Right ventricle myocardium superior (tissue), 1 donor: ENCODE measurements at places on chromosomes 6 and 20. TPM values are rescaled to one million over a fixed set of nuclear protein-coding genes. Genes with fewer than 3 reads are reported as not detected.

DEFB132 gene
- total RNA-seq = not detected

NRSN2 gene
- total RNA-seq = 14.5 TPM

TNNC2 gene
- 0.43 TPM for total RNA-seq

MED20 gene
- total RNA-seq = 19.8 TPM

CLDN20 gene
- total RNA-seq = not detected

FOXC1 gene
- total RNA-seq = 3.5 TPM

TASP1 gene
- total RNA-seq = 4.7 TPM

NRM gene
- 3.2 TPM for total RNA-seq

SEL1L2 gene
- total RNA-seq = 0.43 TPM

DNA sequence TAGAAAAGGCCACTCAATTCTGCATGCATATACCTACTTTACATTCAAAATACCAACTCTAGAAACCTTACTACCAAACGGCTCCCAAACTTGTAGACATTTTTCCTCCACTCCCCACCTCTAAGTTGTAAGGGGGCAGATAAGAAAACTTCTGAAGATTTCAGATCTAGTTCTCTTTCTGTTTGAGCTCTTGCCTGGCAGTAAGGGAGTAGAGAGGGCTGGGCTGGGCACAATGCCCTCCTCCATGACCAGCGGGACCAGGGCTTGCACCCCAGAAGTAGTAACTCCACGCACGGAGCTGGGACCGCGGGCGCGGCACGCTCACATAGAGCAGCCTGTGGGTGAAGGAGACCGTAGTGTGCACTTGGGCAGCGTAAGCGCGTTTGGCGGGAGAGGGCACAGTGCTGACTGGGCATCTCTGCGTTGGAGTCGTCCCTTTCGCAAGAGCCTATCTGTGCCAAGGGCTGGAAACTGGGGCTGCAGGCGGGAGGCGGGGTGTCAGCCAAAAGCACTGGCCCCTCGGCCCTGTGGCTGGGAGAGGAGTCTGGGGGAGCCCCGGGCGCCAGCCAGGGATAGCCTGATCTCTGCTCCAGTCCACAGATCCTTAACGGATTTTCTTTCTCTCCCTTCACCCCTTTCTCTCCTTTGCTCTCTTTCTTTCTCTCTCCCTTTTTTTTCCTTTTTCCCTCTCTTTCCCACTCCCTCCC lies 32.4 kb downstream of the PHACTR1 start:
- DNase-seq = no peak

- no peak for DNase-seq
Observed at GRCh38 chr6:127641905-127642304, 64.9 kb downstream of the C6orf58 start.

DNA sequence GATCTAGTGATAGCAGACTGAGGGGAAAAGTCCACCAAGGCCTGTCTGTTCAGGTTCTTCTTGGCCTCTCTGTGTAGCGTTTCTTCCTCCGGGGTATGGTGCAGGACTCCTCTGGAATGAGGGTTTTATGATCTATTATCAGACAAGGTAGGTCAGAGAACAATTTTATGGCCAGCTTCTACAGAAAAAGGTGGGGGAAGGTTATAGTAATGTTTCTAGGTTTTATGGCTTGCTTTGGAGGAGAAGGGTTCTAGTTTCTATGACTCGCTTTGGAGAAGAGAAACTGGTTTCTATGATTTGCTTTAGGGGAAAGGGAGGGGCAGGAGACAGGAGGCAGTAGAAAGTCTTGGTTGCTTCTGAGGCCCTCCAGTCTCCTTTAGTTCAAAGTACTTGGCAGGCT lies 144.8 kb upstream of the LAMA2 start:
- no peak for DNase-seq

GRCh38 chr6:1815827-1816452 lies 206.2 kb downstream of the FOXC1 start:
- DNase-seq = no peak

DNA sequence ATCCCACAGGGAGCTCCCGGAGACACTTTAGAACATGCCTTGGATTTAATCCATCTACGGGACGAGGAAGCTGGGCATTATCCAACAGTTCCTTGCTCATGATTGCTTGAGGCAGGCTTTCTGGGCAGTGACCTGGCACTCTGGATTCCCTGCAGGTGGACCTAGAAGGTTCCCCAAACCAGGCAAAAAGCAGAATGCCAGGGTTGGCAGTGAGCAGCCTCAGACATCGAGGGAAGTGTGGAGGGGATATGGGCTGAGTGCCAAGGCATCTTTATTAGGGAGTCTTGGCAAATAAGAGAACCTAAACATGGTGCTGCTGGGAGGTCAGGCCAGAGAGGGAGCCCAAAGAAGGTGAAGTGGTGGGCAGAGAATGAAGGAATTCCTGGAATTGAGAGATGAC lies 158.5 kb downstream of the CD83 start:
- no peak for DNase-seq

DNA sequence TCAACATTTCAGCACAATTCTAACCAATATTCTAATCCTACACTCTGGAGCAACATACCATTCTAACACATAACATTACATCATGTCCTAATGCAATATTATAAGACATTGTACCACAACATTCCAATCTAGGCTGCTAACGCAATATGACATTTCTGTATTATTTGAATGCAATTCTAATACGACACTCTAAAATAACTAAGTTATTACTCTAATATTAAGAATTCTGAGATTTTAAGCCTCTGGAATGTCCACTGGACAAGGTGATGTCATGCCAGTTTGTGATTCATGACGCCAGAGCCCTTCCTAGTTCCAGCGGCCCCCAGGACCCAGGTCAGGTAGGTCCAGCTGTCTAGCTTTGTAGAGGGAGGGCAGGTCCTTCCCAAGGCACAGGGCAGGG lies 69.7 kb upstream of the SIRPA start:
- no peak for DNase-seq

DNA sequence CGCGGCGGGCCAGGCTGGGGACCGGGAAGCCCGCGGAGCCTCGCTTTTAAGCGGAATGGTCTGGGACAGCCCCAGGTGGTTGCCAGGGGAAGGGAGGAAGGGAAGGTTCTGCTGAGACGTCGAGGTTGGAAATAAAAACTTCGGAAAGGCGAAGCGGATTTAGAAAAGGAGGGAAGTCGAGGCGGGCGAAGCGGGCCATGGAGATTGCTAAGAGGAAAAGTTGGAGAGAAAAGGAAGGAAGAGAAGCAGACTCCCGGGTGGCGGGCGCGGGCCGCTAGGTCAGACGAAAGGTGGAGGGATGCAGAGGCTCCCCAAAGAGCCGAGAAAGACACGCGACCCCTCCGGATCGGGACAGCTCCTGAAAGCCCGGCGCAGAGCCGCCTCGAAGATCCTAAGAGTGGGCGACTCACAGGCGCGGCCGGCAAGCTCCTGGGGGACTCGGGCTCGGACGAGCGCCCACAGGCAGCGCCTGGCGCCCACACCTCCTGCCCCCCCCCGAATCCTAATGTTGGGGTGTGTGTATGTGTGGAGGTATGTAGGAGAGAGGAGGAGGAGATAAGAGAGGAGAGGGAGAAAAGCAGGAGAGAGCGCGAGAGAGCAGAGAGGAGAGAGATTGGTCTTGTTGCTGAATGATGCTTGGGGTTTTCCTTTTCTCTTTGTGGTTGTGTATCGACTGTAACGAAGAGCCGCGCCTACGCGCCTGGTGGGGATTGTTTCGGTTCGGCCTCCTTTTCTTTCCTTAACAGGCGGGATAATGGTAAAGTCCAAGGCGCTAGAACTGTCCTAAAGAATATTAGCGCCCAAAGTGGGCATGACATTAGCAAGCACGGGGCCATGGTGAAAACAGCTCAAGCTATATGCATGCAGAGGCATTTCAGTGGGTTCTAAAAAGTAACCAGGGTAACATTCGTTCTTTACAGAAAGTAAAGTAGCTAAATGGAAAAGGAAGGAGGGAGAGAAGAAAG lies 1.5 kb downstream of the TFAP2B start:
- DNase-seq = no peak

DNA sequence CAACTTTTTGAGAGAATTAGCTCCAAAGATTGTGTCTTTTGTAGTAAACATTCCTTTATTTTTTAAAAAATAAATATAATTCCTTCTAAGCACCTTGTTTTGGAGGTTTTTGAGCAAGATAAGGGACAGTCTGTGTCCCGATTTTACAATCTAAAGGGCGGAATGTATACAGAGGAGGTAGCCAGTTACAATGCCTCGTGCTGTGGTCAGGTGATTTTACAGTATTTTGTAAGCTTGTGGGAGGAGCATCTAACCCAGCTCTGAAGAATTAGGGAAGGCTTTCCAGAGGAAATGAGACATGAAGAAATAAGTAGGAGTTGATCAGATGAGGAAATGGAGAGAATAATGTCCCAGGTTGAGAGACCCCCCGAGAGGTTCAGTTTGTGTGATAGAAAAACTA lies 1.3 kb downstream of the HINT3 start:
- DNase-seq = no peak

GRCh38 chr20:22525821-22526220 lies 58.6 kb downstream of the FOXA2 start:
- no peak for DNase-seq

- DNase-seq = no peak
Observed at GRCh38 chr20:25699914-25700313, 3.3 kb upstream of the ZNF337 start.

DNA sequence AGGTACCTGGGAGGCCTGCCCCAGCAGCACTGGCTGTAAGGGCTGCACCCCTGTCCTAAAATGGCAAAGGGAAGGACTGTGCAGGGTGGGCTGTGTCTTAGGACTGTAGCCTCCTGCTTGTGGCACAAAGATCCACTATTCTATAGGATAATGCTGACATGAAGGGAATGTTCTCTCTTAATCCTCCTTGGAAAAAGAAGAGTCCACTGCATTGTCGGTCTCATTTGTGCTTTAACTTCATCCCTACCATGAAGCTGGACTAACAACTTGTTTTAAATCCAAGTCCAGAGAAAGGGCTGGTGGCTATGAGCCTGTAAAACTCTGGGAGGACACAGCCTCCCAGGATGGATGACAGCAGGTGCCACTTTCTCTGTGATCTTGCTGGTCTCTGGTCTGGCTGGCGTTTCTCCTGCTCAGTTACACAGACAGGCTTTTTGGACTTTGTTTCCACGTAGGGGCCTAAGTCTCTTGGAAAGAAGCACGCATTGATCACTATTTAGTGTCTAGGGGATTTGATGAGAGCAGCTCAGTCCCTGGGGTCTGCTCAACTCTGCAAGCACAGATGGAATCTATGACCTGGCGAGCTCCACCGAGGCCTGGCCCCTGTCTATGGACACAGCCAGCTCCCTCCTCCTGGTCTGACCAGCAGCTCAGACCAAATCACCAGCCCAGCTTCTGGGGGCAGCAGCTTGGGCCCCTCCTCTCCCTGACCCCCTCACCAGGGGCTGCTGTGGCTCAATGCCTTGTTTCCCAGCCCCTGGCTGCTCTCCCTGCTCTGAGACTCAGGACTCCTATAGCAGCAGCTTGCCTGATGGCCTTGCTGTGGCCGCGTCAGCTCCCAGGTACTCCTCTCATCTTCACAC lies 4.8 kb downstream of the CST3 start:
- no peak for DNase-seq

DNA sequence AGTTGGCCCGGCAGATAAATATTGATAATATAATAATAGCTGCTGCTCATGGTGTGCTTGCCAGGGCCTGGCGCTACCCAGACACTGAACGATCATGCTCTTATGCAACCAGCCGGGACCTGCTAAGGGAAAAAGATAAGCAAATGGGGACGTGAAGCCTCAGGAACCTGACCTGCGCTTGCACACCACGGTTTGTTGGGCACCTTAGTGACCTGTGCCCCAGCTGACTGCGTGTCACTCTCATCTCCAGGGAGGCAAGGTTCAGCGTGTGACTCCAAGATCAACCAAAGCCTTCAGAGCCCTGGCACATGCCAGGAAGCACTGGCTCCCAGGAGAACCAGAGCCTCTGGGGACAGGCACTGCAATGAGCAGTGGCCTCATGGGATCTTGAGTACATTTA lies 111.1 kb downstream of the AGPAT4 start:
- no peak for DNase-seq

- DNase-seq = no peak
Observed at GRCh38 chr20:46791722-46792416, 82.4 kb downstream of the SLC2A10 start.

DNA sequence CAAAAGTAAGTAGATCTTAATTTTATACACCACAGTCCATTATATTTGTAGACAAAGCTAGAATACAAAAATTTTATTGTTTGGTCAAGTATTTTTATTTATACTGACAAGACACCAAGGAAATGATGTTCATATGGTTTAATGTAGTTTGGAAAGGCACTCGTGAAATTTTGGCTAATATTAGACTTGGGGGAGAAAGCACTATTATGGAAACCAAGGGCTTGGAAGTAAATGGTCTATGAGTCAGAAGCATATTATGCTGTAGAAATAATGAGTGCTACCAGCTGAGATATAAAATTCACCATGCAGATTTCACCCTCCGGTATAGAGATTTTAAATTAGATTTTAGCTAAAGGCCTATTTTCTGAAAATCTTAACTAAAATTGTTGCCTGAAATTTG lies 233.6 kb downstream of the KCNQ5 start:
- DNase-seq = no peak

DNA sequence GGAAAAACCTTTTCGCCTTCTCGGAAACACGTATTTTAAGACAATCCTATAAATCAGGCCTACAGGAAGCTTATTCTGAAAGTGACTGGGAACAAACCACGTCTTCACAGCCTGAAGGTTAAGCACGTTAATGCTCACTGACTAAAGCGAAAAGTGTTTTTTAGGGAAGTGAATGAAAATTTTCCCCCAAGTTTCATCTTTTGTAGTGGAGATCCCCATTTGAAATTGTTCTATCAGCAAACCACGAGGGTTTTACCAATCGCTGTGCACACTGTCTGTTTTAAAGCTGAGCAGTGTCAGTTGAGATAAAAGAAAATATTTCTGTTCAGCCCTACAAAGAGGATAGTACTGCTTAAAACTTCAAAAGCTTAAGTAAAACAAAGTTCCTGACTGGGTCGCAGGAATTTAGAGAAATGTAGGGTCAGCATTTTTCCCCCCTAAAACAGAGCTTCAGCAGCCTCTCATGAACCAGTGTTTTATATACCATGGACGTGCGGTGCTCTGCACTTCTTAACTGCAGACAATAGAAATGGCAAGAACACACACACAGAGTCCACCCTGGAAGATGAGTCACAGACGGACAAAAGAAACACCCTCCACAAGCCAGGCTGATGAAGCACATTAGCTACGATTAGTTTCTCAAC lies 34.9 kb downstream of the SLC22A23 start:
- DNase-seq = no peak

GRCh38 chr6:74222768-74223333 lies 526.8 kb downstream of the CD109 start:
- DNase-seq = no peak

- DNase-seq = peak; percentile 49
Observed at GRCh38 chr6:142542704-142543233, 241.0 kb downstream of the ADGRG6 start.

GRCh38 chr6:75081047-75081446 lies 124.8 kb downstream of the COL12A1 start:
- no peak for DNase-seq

- DNase-seq = no peak
Observed at GRCh38 chr6:167094436-167094819, 28.5 kb upstream of the CCR6 start.
